ENCODE measurements at places on chromosomes 7 and 10.

- no peak for DNase-seq
Measured at GRCh38 chr10:43598446-43598845, 7.8 kb upstream of the ZNF485 start.

GRCh38 chr10:26696786-26697162 lies 727 bp upstream of the PDSS1 start:
- DNase-seq: no peak

DNA sequence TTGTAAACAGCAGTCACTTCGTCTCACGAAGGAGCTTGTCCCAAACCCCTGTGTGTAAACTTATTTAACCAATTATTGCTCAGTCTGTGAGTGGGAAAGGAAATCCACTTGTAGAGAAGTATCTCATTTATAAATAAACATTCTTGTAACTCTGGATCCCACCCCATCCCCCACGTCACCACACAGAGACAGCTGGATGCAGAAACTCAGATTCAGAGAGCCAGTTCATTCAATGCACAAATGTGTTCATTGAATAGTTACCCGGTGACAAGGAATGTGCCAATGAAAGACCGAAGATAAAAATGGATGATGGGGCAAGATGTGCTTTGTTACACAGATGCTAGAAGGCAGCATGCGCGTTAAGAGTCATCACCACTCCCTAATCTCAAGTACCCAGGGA lies 8.3 kb upstream of the OCM start:
- DNase-seq: no peak

GRCh38 chr10:113033991-113034390 lies 83.9 kb downstream of the TCF7L2 start:
- DNase-seq: no peak

DNA sequence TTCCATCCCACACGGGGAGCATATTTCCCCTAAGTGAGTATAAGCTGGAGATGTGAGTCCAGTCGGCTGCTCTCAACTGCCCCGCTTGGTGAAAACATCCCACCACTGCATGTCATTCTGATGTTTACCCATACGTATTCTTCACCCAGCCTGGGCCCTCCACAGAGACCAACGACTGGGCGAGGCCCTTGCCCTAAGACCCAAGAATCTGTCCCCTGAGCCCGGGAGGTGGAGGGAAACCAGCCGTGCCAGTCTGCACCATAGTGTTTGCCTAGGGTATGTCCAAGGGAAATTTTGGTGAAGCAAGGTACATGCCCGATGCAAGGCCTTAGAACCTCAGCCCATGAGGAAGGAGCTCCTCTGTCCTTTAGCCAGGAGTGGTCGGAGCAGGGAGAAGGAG lies 67.9 kb downstream of the RGS10 start:
- no peak for DNase-seq

GRCh38 chr7:24911213-24911603 lies 68.8 kb downstream of the OSBPL3 start:
- peak; percentile 52 for DNase-seq

DNA sequence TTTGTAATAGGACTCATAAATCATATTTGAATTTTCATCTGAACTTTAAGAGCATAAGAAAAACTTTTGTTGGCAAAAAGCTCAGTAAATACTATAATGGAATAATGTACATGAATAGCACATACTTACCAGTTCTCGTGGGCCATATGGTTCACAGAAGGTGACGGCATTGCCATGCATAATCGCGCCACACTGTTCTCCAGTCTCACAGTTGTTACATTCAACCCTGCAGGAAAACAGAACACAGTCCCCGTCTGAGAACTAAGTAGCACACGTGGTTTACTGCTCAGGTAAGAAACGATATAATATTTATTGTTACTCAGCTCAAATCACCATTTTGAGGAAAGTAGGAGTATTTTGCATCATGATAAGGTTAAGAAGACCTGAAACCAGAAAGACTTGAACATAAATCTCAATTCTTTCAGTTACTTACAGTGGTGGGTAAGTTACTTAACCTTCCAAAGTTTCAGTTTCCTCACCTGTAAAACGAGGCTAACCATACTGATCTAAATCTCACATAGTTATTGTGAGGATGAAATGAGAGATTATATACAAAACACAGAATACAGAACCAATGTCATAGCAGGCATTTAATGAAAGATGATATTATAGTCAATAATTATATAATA lies 261.4 kb downstream of the RELN start:
- no peak for DNase-seq

DNA sequence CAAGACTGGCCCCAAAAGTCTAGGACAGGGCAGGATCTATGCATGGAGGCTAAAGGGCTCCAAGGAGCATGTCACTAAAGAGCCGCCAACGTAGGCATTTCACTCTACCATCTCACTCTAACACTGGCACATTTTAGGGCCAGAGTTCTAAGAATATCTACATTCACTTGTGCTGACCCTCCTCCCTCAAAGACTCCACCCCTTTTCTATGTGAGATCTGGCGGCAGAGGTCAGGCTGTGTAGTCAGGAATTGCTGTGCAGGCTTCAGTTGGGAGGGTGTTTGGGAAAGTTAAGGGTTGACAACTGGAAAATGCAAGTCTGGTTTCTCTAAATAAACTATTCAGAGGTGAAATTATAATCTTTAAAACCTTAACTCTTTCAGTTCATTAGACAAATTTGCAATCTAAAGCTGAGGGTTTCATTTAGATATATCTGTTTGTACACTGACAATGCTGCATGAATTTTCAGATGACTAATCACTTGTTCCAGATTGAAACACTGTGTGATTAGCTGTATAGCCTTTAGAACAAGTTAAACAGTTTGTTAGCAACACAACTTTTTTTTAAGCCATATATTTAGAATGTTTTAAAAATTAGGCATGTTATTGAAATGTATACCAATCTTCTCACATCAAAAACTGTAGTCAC lies 18.2 kb downstream of the LMOD2 start:
- DNase-seq: no peak

- peak; percentile 23 for DNase-seq
Measured at GRCh38 chr10:49180444-49180860, 7.7 kb downstream of the TMEM273 start.

DNA sequence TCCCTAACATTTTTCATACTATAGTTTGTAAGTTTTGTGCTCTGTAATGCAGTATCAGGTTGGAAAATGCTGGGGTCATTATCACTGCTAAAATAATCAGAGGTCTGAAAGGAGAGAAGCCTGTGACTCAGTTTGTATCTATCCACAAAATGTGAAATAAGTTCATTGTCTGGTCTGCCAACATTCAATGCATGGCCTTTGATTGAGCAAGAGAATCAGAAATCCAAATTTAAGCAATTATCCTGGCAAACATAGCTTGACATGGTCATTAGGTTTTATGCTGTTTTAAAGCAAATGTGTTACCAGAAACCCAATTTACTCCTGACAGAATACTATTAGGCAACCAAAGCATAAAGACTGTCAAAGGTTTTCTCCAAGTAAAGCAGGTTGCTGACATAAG lies 709.7 kb upstream of the SEMA3D start:
- no peak for DNase-seq

- no peak for DNase-seq
Measured at GRCh38 chr7:41508755-41509154, 194.1 kb downstream of the INHBA start.

DNA sequence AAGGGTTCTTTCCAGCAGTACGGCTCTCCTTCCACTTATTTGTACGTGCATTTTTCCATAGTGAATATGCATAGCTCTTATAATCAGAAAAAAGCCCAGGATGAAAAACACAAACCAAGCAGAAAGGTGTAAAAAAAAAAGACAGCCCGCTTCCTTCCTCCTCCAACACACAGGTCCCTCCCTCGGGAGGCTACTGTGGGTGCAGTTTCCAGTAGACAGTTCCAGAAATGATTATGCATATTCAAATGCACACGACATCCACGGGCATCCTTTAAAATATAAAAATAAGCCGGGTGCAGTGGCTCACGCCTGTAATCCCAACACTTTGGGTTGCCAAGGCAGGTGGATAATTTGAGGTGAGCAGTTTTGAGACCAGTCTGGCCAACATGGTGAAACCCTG lies 59.9 kb downstream of the TNRC18 start:
- peak; percentile 14 for DNase-seq

DNA sequence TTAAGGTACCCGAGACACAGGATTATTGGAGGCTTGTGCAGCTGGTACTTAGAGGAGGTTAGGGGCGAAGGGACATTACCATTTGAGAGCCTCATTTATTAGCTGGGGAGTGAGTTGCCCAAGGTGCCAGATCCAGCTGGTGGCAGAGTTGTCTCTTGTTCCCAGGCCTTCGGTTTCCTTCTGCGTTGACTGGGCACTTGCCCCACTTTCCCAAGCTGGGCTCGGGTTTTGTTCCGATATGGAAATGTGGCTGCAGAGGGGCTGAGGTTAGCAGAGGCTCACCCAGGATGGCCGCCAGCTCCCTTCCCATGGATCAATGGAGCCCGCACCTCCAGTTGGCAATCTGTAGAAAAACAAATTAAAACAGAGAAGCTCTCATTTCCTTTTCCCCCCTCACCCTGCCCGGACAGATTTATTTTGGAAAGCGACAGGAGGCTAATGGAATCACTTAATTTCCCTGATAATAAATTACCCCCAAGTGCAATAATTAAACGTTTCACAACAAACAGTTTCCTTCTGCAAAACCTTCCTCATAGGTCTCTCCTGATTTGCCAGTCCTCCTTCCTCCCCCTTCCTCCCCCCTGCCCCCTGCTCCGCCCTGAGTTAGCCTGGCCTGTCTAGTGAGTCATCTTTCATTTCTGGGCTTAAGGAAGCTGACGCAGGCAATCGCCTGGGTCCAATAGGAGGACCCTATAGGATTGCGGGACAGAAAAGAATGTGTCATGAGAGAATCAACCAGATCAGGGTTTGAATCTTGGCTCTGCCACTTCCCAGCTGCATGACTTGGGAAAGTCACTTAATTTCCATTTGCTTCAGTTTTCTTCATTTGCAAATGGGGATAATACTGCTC lies 51.7 kb downstream of the ADRA2A start:
- no peak for DNase-seq
